ENCODE measurements at places on chromosomes 16 and 17.

GRCh38 chr17:2282297-2282873 lies 21.2 kb downstream of the SMG6 start:
- peak; percentile 91 for DNase-seq

DNA sequence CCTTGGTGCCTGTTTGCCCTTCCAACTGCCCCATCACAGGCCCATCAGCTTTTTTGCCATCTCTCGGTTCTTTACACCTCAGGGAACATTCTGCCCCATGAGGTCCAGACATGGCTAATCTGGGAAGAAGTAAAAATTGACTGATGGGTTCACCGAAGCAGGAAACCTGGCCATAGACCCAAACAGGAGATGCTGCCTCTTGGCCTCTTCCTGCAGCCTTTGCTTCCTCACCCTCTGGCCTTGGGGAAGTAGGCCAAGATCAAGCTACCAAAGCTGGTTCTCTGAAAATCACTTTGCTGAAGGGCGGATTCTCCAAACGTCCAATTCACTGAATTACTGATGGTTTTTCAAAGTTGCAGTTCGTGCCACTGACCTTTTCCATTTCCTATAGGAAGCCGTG lies 56.1 kb downstream of the ARSG start:
- no peak for DNase-seq

- no peak for DNase-seq
These were observed 702 bp downstream of the PHF23 start for GRCh38 chr17:7238420-7239090.

DNA sequence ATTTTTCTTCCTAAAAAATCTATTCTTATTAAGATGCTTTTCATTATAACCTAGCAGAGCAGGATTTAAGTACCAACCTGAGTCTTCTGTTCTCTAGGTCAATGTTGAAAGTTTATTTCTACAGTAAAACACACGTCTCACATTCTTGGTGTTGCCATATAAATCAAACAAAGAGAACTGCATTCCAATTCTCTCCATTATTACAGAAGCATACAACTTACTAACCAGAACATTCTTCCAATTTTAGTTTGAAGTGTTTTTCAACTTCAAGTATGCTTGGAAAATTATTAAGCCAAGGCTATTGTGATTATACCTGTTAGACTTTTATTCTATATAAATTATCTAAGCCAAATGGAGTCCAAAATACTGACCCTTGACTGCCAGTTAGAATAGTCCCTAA lies 110.4 kb upstream of the PMFBP1 start:
- no peak for DNase-seq

DNA sequence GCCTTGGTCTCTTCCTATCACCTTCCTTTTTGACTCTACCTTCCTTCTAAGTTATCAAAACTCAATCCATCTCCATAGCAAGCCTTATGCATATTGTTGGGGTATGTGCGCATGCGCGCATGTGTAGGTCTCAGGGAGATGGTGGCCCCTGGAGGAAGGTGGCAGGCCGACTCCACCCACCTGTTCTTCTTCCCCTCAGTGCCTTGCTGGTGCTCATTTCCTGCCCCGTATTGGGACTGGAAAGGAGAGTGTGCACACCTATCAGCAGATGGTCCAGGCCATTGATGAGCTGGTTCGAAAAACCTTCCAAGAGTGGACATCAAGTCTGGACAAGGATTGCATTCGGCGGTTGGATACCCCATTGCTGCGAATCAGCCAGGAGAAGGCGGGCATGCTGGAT lies 25.2 kb downstream of the DNAH2 start:
- no peak for DNase-seq

GRCh38 chr16:11181899-11182279 lies 74.1 kb downstream of the SOCS1 start:
- DNase-seq = no peak

DNA sequence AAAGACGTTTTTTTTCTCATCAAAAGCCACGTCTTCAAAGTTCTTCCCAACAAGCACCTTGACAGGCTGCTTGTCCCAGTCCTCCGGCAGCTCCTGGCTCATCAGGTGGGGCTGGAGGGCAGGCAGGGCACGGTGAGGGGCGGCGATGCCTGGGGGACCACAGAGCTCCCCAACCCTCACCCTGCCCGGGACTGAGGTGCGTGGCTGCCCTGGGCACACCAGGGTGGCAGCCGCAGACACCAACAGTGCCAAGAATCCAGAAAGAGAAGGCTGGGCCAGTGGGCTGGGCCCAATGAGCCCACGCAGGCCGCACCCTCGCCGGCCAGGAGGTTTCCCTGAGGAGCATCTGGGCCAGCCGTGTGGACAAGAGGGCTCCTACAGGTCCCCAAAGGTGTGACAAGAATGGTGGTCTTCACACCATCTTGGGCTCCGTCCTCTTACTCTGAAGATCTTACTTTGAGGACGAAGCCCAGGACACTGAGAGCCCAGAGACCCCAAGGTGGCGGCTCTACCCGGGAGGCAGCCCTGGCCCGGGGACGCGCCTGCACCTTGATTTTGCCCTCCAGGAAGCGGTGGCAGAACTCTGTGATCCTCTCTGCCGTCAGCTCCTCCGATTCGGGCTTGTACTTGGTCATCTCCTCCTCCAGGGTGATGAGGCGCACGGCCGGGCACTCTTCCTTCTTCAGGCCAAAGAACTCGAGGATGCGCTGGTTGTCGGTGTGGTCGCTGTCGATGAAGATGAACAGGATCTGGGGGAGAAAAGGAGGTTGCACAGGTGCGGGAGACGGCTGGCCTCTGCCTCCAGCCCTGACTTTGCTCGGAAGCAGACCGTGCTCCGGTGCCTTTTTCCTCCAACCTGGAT lies 11.3 kb upstream of the PPP1R27 start:
- DNase-seq = no peak

GRCh38 chr16:66494916-66495315 lies 55.0 kb downstream of the TK2 start:
- DNase-seq = no peak

- no peak for DNase-seq
These were observed 135.8 kb downstream of the USP31 start for GRCh38 chr16:23013484-23013883.

- DNase-seq = no peak
These were observed 65.9 kb upstream of the IRX6 start for GRCh38 chr16:55257966-55258613.

- no peak for DNase-seq
These were observed 122.6 kb downstream of the USP22 start for GRCh38 chr17:20920095-20920814.

GRCh38 chr16:79786389-79786788 lies 185.9 kb upstream of the MAF start:
- no peak for DNase-seq

DNA sequence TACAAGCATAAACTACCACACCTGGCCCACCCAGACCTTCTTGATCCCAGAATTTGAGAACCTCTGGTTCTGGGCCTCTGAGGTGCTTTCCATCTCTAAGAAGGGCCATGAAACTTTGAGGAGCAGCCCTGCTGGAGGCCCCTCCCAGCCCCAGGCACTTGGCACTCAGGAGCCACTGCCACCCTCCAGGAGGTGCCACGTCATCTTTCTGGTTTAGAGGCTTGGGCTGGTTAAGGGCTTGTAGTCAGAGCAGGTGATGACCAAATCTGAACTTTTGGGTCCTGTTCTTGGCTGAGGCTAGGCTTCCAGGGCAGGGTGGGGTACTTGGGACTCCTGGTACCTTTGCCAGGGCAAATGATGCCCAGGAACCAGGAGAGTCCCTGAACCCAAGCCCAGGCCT lies 13.8 kb upstream of the DLX4 start:
- no peak for DNase-seq

Data from skeletal muscle cell (primary cell).